Lower lobe of right lung (tissue), 2 donors: ENCODE measurements at places on chromosomes 16 and 17. TPM values are rescaled to one million over a fixed set of nuclear protein-coding genes. Genes with fewer than 3 reads are reported as not detected.

SLFN12L gene
- 4.0 TPM for total RNA-seq

CIITA gene
- total RNA-seq: 119 TPM

SOX15 gene
- 0.47 TPM for total RNA-seq

CEMP1 gene
- total RNA-seq: 1.4 TPM

FAM20A gene
- total RNA-seq: 38.7 TPM

KRT36 gene
- not detected for total RNA-seq

AOC3 gene
- total RNA-seq: 160 TPM

ABCC3 gene
- total RNA-seq: 41.7 TPM

ZG16 gene
- not detected for total RNA-seq

CLEC3A gene
- total RNA-seq: not detected

EME1 gene
- total RNA-seq: 1.8 TPM

CCL2 gene
- total RNA-seq: 34.1 TPM

OR2C1 gene
- total RNA-seq: not detected

KDM8 gene
- 8.6 TPM for total RNA-seq

TBC1D3B gene
- total RNA-seq: 11.1 TPM
